Stimulated activated CD4-positive, alpha-beta T cell treated with anti-CD3 and anti-CD28 coated beads, Interleukin-12 subunit alpha, Interleukin-12 subunit beta, amount 100 ng/mL, for 4 hours (primary cell): ENCODE measurements at places on chromosomes 6 and 20.

DNA sequence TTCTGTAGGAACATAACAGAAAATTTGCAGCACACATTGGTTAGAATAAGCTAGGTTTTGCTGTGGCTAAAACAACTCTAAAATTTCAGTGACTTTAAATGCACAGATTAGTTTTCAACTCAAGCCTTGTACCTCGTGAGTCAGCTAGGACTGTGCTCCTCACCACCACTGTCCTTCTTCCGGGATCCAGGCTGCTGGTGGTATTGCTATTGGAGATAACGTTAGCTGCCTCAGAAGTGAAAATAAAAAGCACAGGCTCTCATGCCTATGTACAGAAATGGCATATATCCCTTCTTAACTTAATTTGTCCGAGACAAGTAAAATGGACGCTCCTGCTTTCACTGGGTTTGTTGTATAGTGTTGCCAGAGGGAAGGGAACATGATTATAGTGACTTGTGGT, 931.1 kb upstream of the EYS start:
- DNase-seq: no peak

GRCh38 chr6:105174512-105174911, 5.3 kb downstream of the POPDC3 start:
- DNase-seq: no peak

GRCh38 chr6:22325481-22325880, 28.6 kb upstream of the PRL start:
- DNase-seq: no peak

GRCh38 chr6:124438546-124439065, 523.6 kb upstream of the RNF217 start:
- no peak for DNase-seq

- no peak for DNase-seq
Measured at GRCh38 chr20:18802012-18802634, 11.5 kb upstream of the SCP2D1 start.

DNA sequence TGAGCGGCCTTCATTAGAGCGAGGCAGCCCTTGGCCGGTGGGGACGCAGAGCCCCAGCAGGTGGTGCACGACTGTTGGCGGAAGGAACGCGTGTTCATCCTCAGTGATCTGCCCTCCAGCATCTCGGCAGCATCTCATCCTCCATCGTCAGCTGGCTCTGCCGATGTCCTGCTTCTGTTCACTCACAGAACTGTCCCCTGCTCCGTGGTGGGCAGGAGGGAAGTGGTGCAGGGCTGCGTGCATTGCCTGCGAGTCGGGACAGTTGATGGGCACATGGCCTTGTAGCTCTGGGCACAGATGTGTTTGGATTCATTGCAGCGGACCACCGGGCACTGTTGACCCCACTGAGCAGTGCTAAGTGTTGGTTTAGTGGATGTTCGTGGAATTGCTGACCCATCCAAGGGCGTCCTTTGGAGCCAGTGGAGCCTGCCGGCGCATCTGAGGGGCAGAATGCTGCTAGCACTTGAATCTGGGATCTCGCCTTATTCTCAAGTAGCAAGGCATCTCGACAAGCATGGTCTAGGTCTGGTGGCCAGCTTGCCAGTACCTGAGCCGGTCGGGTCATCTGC, 6.7 kb upstream of the SLC17A9 start:
- no peak for DNase-seq

DNA sequence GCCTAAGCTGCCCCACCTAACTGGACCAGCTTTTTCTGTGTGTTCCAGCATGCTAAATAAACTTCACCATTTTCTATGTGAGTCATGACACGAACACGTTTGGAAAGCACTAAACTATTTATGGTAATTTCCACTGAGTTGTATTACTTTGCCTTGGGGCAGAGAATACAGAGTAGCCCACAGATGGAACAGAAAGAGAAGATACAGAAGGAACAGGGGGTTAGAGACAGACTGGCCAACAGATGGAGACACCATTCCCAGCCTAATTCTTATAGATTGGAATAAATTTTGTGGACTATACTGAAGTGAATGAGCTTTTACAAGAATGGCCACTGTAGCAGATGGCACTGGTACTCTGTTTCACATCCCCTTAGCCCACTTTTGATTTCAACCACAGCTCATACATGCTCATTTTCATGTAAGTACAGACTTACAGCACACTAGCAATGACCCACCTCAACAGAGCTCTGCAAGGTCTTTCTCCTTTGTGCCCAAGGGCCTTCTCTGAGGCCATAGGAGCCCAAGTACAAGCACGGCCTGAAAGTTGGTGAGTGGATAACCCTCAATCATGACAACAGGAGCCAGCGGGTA, 13.1 kb upstream of the NT5DC1 start:
- DNase-seq: no peak

DNA sequence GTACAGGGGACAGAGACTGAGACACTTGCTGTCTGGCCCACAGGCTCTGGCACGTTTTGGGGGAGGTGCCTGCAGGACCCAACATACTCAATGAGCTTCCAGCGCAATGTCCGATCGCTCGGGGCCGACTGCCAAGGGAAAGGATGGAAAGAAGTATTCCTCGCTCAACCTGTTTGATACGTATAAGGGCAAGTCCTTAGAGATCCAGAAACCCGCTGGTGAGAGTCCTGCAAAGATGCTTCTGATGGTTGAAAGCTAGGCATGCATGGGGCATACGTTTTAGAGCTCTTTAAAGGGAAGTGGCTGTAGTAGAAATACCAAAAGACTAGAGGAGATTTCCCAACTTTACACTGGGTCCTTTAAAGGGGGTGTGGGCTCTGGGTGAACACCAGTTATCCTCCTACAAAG, 2.2 kb downstream of the PRRC2A start:
- DNase-seq: no peak

DNA sequence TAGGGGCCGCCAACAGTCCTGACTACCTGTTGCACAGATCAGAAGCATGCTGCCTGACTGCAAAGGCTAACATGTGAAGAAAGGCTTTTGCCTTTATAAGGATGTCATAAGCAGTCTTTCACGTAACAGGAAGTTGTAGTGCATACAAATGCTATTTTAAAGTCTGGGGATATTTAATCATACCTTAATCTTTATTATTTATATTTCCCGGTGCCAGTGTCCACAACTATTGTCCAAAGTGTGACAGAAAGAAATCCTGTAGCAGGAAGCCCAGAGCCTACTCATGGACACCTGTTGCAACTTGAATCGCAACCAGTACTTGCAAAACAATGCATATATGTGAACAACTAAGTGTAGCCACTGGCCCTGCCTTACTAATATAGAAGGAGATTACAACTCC, 235.8 kb downstream of the ALDH8A1 start:
- no peak for DNase-seq

DNA sequence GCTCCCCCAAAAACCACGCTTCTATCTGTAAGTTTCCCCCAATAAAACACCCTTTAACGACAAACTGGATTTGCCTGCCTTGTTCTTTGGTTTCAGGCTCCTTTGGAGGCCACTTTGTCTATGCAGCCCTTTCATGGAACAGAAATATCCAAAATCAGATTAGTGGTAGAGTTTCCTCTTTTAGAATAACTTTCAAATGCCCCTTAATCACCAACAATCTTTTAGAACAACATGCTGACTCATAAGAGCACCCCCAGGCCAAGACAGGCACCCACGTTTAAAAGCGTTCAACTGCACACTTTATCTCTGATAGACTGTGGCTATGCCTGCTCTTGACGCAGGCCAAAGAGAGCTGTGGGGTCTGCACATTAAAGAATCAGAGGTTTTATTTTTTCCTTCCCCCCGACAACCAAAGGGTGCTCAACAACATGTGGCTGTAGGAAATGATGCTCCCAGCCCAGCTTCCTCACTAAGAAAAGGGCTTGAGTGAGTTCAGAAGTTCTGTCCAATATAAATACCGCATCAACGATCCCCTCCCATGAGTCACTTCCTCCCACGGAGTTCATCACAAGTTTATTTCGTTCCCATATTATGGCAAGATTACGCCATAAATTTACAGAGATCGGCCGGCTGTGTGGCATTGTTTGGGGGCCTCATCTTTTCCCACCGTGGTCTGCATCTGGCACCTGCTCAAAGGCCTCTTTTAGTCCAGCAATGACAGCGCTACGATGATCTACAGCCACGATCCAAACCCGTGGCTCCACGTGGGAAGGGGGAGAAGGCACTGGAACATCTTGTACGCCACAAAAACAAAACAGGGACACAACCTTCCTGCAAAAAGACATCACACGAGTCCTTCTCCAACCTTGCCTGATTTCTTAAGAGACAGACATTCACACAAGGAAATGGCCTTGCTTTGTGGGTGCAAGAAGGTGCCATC, 88.8 kb upstream of the NFATC2 start:
- no peak for DNase-seq

GRCh38 chr6:38503032-38503773, 136.5 kb downstream of the BTBD9 start:
- DNase-seq: no peak

DNA sequence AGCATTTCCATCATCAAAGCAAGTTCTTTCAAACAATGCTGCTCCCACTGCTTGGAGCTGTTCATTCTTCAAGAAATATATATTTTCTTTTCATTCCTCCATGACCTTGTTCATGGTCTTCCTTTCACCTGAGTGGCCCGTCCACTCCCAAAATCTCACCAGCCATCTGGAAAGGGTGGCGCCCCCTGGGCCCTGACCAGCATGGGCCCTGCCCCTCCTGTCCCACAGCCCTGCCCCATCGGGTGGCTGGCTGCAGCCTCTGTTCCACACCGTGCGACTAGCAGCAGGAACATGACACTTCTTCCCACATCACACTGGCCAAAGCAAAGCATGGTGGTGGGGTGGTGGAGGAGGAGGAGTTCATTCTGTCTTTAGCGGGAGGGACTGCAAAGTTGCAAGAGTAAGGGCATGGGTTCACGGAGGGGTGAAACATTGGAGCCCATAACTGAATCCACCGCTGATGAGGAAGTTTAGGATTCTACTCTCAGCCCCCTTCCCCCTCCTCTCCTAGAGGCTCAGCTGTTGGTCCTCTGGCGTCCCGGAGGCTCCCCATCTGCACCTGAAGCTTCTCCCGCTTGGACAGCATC, 195.2 kb upstream of the SLC24A3 start:
- no peak for DNase-seq

GRCh38 chr6:142827991-142828390, 117.0 kb downstream of the HIVEP2 start:
- DNase-seq: no peak

DNA sequence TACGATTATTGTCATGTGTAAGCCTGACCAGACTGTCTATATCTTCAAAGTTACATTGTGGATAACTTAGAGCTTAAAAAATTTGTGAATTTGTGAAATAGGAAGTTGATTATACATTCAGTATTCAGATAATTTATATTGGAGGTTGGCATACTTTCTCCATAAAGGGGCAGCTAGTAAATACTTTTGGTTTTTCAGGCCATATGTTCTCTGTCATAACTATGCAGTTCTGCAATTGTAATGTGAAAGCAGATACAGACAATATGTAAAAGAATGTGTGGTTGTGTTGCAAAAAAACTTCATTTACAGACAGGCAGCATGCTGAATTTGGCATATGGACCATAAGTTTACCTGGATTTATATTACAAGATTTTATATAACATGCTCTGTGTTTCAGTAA, 29.3 kb downstream of the HSF2 start:
- DNase-seq: no peak

- no peak for DNase-seq
Measured at GRCh38 chr6:20286968-20287565, 74.8 kb upstream of the MBOAT1 start.
